ENCODE measurements at places on chromosomes 11 and 22.

GRCh38 chr11:64655941-64656601 lies 65.1 kb downstream of the SLC22A12 start:
- DNase-seq = no peak

- DNase-seq = no peak
Measured at GRCh38 chr22:41770715-41771468, 29.6 kb upstream of the CCDC134 start.

- no peak for DNase-seq
Measured at GRCh38 chr11:118938491-118939403, 13.0 kb upstream of the BCL9L start.

- no peak for DNase-seq
Measured at GRCh38 chr11:75432911-75433321, at the start of gene KLHL35. Gene KLHL35, minus strand, starts transcription at chr11:75433203. Its CDS starts 2,574 bp downstream, at chr11:75430629.

DNA sequence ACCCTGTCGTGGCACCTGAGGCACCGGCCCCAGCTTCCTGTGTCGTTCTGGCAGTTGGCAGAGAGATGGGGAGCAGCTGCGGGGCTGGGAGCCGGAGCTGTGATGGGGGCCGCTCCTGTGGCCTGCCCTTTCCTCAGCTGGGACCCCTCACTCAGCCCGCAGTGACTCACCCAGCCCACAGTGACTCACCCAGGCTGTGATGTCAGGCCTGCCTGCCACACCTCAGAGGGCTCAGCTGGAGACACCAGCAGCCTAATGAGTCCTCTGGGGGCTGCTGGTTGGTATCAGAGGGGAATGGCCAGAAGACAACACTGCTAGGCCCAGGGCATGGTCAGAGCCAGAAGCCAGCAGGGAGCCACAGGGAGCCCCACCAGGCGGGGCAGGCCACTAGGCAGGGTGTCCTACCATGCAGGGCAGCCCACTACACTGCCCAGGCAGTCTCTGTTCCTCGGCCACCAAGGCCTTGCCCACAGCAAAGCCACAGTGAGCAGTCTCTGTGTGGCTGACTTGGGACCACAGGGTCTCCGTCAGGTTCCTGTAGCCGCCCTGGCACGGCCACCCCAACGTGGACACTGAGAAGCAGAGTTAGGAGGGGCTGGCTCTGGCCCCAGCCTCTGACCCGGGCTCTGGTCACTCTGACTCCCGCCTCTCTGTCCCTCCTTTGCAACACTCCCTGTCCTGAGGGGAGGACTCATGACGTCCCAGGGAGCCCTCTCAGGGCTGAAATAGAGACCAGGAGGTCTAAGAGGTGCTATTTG lies 4.2 kb upstream of the FXYD2 start:
- peak; percentile 87 for DNase-seq

DNA sequence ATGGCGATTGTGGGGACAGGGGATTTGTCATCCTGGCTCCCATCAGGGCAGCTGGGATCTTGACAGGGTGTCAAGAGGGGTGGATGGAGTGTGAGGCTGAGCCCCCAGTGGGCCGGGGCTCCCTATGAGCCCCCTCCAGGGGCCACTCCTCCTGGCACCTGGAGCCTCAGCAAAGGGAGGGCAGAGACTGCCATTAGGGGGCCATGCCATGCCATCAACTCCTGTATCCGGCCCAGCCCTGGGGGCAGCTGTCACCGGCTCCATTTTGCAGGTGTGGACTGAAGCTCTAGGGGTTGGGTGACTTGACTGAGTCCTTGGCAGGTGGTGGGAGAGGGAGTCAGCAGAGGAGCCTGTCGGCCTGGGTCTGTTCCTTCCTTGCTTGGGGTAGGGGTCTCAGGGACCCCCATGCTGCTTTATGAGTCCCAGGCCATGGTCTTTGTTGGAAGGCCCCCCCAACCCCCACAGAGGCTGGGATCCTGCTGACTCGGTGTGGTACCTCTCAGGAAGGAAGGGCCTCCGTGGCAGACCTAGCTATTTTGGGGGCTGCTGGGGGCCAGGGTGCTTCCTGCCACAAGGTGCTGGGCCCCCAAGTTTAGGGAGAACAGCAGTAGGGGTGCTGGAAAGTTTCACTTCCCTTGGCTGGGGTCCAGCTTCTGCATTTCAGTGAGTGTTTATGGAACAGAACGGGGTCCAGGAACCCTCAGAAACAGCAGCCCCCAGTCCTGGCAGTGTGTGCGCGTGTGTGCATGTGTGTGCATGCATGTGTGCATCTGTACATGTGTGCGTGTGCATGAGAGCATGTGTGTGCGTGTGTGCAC lies 1.5 kb downstream of the ACY3 start:
- no peak for DNase-seq

DNA sequence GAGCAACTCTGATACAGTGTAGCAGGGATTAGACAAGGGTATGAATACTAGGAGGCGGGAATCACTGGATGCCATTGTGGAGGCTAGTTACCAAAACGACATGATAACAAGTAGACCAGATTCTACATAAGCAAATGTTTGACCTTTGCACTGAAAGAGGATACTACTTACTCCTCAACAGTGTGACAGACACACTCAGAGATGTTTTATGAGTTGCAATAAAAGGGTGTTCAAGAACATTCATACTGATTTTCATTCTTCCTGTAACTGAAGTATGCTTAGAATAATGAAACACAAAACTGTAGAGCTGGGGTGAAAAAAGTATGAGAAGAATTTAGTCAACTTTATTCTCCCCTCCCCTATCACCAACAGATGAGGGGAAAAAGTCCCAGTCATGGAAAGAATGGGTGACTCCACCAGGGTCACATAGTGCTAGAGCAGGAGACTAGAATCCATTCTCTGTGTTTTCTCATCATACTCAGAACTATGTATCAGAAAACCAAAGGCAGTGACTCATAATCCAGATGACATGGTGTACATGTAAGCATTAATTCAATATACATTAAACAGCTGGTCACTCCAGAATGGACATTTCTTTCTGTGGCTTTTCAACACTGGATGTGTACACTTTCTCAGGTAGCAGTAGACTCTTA lies 32.8 kb downstream of the ARHGAP20 start:
- DNase-seq = no peak

- no peak for DNase-seq
Measured at GRCh38 chr22:32714458-32715430, 86.8 kb upstream of the TIMP3 start.

DNA sequence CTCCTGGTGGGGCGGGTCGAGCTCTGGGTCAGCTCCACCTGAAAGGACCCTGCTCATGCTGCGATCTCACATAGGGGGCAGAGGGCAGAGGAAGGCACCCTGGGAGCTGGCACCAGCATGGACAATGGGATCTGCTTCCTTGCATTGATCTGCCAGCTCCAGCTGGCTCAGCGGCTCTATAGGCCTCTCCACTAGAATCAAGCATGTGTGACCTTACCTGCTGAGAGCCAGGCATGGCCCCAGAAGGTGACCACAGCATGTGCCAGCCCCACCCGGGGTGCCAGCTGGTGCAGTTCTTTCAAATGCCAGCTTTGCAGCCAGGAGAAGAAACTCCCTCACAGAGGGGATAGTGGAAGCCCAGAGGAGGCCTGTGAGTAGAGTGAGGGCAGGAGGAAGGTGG lies 22.0 kb upstream of the KLHL35 start:
- no peak for DNase-seq

GRCh38 chr11:708511-708910 lies 2.5 kb downstream of the EPS8L2 start:
- no peak for DNase-seq

- no peak for DNase-seq
Measured at GRCh38 chr11:61281581-61282250, 13.4 kb downstream of the VWCE start.

GRCh38 chr22:17429516-17429915 lies 60.3 kb downstream of the CECR2 start:
- no peak for DNase-seq

GRCh38 chr11:65927904-65928397 lies 8.7 kb downstream of the DRAP1 start:
- DNase-seq = peak; percentile 48

GRCh38 chr22:24995649-24996180 lies 43.2 kb downstream of the KIAA1671 start:
- no peak for DNase-seq

GRCh38 chr11:47659276-47659675 lies 16.9 kb upstream of the MTCH2 start:
- DNase-seq = no peak

GRCh38 chr22:50304528-50305392 lies 2.7 kb downstream of the PLXNB2 start:
- no peak for DNase-seq

DNA sequence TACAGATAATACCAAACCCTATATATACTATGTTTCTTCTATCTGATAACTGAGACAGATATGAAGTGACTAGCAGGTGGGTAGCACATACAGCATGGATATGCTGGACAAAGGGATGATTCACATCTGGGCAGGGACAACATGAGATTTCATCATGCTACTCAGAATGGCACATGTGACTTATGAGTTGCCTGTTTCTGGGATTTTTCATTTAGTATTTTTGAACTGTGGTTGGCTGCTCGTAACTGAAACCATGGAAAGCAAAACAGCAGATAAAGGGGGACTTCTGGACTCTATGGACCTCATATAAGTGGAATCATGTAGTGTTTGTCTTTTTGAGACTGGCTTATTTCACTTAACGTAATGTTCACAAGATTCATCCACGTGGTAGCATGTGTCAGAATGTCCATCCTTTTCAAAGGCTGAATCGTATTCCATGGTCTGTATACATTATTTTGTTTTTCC lies 883.0 kb downstream of the TBC1D22A start:
- DNase-seq = no peak

DNA sequence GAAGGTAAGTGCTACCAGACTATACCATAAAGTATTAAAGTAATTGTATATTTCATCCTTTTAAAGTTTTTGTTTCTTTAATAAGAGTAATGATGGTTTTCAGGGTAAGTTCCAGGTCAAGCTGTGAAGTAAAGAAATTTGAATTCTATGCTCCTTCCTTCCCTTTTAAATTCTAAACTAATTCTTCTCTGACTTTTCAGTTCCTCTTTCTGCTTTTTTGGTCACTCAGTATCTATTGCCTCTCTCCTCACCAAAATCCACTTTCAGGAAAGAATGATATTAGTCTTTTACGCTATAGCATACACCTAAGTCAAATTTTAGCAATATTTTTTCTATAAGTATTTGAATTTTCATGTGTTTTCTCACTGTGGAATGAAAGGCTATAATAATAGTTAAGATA lies 8.2 kb downstream of the MMP8 start:
- DNase-seq = no peak

- DNase-seq = no peak
Measured at GRCh38 chr11:103537904-103538502, 428.8 kb downstream of the DYNC2H1 start.

DNA sequence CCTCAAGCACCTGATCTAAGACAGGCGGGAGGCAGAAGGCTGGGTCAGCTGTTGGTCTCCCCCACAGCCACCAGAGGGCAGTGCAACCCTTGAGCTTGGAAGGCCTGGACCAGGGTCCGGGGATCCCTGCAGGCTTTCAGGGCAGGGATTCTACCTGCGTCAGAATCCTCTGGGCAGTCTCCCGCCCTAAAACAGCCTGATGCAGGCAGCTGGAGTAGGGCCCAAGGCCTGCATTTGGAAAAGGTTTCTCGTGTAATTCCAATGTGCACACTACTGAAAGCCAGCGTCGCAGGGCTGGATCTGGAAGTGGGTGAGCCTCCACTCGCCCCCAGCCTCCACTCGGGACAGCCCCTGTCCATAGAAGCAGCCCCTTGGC lies 31.8 kb downstream of the BID start:
- DNase-seq = peak; percentile 18

Data from stimulated activated CD8-positive, alpha-beta memory T cell treated with anti-CD3 and anti-CD28 coated beads, Interleukin-7, amount 100 ng/mL, for 1 hour (primary cell).